ENCODE measurements at places on chromosomes 7 and 10.

GRCh38 chr7:38660427-38661099, 29.4 kb upstream of the AMPH start:
- DNase-seq, result no peak

DNA sequence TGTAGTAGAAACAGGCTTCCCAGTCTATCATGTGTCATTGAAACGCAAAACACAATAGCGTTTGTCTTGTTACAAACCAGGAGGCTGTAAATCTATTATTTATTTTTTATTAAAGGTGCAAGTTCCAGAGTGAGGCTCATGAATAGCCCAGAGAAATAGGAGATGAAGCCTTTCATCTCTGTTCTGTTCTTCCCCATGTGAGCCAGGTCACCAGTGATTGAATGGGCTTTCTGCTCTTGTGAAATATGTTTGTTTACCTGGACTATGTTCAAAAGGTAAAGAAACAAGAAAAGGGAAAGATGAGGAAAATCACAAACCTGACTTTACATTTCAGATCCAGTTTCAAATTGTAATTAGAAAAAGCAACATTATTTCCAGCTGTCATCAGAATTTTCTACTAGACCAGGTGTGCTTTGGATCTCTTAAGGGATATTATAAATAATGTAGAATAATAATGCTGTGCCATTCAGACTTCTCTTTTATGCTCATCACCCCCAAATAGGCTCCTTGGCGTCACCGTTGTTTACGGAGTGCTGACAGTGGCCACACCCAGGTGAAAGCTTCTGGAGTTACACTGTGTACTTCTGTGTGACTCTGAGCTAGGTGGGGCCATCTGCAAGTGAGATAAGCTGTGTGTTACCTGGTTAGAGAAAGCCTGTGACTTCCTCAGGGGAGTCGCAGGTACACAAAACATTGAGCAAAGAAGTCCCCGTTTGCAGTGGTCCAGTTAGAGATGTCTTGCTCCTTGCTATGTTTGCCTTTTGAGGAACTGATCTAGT, 274.9 kb downstream of the SDK1 start:
- DNase-seq, result no peak

DNA sequence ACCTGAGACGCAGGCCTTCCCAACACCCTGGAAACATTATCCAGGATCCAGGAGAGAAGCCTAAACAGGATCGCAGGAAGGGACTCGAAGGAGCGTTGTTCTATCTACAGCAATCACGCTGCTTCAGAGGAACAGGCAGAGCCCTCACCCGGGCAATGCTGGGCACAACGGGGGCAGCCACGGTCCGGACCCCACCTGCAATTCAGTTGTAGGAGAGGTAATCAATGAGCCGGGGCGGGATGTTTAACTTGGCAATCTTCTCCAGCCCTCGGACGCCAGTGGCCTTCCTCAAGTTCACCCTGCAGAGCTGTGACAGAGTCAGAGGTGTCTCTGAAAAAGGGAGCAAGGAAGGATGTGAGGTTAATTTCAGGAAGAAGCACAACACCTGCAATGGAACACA, 25.9 kb downstream of the ASB13 start:
- DNase-seq, result no peak

DNA sequence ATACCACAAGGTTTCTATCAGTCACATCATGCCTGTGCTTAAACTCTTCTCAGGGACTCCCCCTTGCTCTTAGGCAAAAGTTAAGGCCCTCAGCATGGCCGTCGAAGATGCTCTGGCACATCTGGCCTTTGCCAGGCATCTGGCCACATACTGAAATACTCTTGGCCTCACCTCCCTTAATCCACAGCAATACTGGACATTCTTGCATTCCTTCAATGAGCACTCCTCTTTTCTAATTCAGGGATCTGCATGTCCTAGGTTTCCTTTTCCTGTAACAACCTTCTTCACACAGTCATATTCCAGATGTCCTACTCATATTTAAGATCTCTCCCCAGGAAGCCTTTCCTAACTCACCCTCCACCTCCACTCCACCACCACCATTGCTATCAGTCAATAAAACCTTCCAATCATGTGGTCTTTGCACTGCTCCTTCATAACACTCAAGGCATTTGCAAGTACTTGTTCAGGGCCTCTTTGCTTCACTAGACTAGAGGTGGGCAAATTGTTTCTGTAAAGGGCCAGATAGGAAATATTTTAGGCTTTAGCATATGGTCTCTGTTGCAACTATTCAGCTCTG, 216.6 kb downstream of the KCNMA1 start:
- DNase-seq, result no peak
